ENCODE measurements at places on chromosomes 13 and 19.

GRCh38 chr13:40706439-40706838 is 40.0 kb upstream of the FOXO1 start:
- no peak for DNase-seq

GRCh38 chr19:4492337-4493103 is 20.4 kb downstream of the HDGFL2 start:
- DNase-seq: no peak

DNA sequence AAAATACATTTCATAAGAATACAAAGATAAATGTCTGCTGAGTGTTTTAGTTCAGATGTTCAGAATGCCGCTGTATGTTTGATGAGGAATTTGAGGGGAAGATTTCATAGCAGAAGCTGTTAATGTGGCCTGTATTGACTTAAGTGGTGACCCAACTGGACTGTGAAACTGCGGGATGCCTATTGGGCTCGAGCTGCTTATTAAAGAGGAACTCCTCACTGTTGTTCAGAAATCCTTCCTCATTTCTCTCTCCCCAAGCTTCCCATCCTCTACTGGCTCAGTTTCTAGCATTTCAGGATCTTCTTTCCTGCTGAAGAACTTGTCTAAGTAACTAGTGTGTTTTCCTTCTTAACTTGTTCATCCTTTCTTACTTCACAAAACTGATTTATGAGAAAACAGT is 20.4 kb downstream of the DGKH start:
- no peak for DNase-seq

GRCh38 chr13:75329723-75330122 is 152.2 kb downstream of the TBC1D4 start:
- peak; percentile 19 for DNase-seq

DNA sequence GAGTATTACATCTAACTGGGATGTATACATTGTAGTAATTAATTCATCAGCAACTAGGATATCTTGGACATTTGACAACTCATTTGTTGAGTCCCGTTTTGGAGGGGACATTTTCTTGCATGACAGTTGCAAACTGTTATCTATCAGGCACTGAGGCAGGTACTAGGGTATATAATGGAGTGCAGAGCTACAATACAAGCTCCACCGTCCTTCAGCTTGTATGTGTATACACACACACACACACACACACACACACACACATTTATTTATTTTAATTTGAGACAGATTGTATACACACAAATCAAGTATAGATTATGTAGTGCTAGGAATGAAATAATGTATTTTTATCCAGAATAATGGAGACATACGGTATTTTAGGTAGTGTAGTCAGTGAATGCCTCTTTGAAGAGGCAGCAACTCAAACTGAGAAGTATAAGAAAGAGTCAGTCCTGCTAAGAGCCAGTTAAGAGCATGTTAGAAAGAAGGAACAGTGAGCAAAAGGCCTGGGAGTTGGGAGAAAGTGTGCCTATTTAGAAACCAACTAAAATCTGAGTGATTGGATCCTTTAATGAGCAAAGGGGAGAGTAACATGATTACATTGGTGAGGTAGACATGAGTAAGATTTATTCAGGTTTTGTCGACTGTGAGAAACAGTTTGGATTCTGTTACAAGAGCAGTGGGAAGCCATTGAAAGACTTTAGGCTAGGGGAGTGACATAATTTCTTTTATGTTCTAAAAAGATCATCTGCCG is 74.5 kb downstream of the NBEA start:
- no peak for DNase-seq

DNA sequence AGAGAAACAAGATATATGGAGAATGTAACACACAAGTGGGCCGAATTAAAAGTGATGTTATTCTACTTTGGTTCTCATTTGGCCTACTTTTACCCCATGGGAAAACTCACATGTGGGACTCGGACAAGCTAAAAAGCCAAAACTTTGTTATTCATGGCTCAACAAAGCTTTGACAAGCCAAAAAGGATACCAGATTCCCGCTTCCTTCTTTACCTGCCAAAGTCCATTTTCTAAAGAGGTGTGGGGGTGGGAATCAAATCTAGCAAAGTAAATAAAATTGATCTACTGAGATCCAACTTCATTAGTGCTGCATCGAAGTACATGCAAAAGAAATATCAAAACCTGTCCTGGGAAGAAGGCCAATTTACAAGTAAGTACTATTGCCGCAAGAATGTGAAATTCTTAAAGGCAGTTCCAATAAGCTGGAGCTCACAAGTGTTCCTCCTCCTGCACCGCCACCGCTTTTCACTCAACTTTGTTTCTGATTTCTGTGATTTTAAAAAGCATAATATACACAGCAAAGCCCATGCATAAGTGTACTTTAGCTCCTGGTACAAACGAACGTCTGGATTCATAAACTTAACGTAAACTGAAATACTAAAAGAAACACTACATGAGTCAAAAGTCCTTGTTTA is 1.1 kb downstream of the LNX2 start:
- DNase-seq: no peak

GRCh38 chr13:19089315-19089714 is 92.3 kb downstream of the TUBA3C start:
- peak; percentile 2 for DNase-seq

DNA sequence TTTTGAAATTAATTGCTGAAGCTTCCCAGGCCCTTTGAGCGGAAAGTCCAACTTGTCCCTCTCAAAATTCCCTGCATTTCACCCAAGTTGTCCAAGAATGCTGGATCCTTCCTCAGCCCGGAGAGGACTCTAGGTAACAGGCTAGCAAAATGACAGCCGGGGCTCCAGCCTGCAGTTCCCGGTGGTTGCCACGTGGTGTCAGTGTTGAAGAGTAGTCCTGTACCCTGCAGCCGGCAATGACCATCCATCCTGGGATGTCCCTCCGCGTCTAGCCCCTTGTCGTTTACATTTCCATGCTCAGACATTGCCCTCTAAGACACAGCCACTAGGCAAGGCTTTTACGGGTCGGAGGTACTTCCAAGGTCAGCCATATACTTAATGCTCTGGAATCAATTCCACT is 31.4 kb upstream of the MTIF3 start:
- DNase-seq: peak; percentile 63

DNA sequence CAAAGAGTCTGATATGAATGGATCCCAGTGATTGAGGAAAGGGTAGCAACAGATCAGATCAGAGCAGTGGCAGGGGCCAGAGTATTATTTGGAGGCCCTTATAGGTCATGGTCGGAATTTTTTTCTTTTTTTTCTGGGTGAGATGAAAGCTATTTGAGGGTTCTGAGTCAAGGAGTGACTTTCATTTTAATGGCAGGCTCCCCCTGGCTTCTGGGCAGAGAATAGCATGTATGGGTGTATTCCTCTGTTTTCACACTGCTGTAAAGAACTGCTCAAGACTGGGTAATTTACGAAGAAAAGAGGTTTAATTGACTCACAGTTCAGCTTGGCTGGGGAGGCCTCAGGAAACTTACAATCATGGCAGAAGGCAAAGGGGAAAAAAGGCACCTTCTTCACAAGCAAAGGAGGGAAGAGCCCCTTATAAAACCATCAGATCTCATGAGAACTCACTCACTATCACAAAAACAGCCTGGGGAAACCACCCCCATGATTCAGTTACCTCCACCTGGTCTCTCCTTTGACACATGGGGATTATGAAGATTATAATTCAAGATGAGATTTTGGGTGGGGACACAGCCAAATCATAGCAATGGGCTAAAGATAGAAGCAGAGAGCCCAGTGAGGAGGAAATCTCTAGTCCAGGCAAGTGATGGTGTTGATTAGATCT is 3.0 kb upstream of the SLC6A16 start:
- no peak for DNase-seq

DNA sequence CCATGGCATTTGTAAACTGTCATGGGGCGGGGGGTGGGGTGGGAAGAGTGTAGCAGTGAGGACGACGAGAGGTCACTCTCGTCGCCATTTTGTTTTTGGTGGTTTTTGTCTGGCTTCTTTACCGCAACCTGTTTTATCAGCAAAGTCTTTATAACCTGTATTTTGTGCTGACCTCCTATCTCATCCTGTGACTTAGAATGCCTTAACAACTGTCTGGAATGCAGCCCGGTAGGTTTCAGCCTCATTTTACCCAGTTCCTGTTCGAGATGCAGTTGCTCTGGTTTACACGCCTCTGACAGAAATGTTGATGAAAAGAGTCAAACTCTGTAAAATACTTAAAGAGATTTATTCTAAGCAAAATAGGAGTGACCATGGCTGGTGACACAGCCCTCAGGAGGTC is 852.0 kb downstream of the DACH1 start:
- DNase-seq: no peak

DNA sequence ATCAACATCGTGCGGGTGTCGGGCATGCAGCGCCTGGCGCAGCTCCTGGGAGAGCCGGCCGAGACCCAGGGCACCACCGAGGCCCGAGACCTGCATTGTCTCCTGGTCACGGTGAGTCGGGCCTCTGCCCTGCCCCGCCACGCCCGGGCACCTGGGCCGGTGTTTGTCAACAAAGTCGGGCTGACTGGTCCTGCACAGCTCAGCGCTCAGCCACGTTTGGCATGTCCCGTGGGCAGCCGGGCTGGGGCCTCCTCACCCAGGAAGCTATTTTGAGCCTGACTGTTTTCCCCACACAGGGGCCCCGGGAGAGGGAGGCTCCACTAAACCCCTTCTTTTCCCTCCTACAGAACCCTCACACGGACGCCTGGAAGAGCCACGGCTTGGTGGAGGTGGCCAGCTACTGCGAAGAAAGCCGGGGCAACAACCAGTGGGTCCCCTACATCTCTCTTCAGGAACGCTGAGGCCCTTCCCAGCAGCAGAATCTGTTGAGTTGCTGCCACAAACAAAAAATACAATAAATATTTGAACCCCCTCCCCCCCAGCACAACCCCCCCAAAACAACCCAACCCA is 1.3 kb downstream of the GADD45B start:
- DNase-seq: no peak

GRCh38 chr13:109281903-109282635 is 504.3 kb downstream of the IRS2 start:
- no peak for DNase-seq

DNA sequence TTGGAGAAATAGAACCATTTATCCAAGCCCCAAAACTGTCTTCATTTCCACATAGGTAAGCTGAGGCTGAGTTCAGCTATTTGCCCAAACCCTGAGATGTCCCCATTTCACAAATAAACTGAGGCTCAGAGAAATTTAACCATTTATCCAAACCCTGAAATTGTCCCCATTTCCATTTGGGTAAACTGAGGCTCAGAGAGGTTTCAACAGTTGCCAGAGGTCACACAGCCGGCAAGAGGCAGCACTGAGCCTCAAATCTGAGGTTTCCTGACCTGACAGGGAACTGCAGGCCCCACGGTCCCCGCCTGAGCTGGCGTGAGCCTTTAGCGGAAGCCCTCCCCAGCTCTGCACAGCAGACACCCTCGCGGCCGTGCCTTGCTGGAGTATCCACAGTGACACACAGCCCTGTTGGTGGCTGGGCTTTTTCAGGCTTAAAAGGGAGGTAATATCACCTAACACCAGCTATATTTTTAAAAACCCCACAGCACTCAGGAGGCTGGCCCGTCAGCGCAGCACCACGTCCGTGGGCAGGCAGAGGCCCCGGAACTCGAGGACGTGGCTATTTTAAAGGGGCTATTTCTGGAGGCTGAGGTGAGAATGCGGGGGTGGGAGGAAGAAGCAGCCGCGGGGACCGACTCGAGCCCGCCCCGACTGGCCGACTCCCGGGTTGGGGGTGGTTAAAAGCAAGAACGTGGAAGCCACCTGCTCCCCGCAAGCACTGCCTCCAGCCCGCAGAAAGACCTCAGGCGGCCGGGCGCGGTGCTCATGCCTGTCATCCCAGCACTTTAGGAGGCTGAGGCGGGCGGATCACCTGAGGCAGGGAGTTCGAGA is 18.5 kb downstream of the PTPRS start:
- no peak for DNase-seq

- no peak for DNase-seq
These were observed 339.2 kb downstream of the MYO16 start for GRCh38 chr13:108968566-108968965.

- DNase-seq: no peak
These were observed 31.0 kb upstream of the ATP11A start for GRCh38 chr13:112658808-112659207.
